ENCODE measurements at places on chromosomes 12 and 14. TPM values are rescaled to one million over a fixed set of nuclear protein-coding genes. Genes with fewer than 3 reads are reported as not detected.

The TMEM52B gene
- polyA plus RNA-seq, result 173 TPM

The LTB4R2 gene
- 1.8 TPM for polyA plus RNA-seq

The KRT4 gene
- polyA plus RNA-seq, result 0.35 TPM

The CAPS2 gene
- polyA plus RNA-seq, result 7.4 TPM

The CDCA3 gene
- 22.7 TPM for polyA plus RNA-seq

The LRR1 gene
- 12.1 TPM for polyA plus RNA-seq

DNA sequence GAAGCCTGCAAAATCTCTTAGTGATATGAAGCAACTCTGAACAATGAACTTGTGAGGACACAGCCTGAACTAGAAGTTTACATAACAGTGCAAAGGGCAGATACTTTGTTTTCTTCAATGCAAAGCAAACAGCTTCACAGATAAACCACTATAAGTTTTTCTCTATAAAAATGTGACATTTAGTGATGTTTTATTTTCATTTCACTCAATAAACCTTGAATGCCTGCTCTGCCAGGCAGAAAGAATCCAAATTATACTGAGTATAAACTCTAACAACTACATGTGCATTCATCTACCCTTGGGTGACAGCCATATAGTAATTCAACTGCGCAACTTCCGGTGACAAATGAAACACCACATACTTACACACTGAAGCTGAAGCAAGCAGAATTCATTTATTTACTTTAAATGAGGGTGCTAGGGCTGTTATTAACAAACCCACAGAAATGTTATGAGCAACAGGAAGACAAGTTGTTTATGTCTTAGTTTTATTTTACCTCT is 10.3 kb downstream of the DCP1B start:
- no peak for DNase-seq

GRCh38 chr14:20343862-20344220 is 406 bp downstream of the PARP2 start:
- DNase-seq, result no peak

- DNase-seq, result no peak
Observed at GRCh38 chr12:131452444-131452860, 258.4 kb upstream of the SFSWAP start.
